Fibroblast of villous mesenchyme (primary cell): ENCODE measurements at places on chromosomes 13 and 19. TPM values are rescaled to one million over a fixed set of nuclear protein-coding genes. Genes with fewer than 3 reads are reported as not detected.

The NLRP4 gene
- not detected in 2 replicates for total RNA-seq

The PLIN4 gene
- total RNA-seq: 0.32 and 0.43 TPM in 2 replicates

The ERICH6B gene
- not detected in 2 replicates for total RNA-seq

The ZNF723 gene
- total RNA-seq: not detected in 2 replicates

The TNFSF13B gene
- 0.64 and 2.6 TPM in 2 replicates for total RNA-seq

The RDH8 gene
- not detected in 2 replicates for total RNA-seq

The SIGLECL1 gene
- not detected in 2 replicates for total RNA-seq

The MAP4K1 gene
- total RNA-seq: 0.32 TPM in 1 of 2 replicates, not detected in the other

- DNase-seq: no peak
Measured at GRCh38 chr13:42028113-42028799, 20.2 kb upstream of the DGKH start.

- DNase-seq: no peak
Measured at GRCh38 chr13:21338156-21338555, 120.9 kb downstream of the ZDHHC20 start.

DNA sequence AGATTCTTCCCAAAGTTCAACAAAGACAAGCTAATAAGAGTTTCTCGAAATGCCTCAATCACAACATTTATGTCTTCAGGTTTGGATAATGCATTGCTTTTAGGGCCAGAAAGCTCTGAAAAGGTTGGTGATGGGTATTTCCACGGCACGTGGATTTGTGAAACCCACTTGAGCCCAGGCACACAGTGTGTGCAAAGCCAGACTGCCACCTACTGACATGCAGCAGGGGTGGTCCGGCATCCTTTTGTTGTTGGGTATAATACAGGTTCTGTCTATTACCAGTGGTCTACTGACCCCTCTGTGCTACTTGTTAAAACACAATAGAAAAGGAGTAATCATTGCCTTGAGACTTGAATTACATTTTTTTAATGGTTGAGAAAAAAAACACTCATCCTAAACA, 225.6 kb downstream of the RAP2A start:
- DNase-seq: peak; percentile 33

- no peak for DNase-seq
Measured at GRCh38 chr19:54673222-54673621, 10.4 kb downstream of the LILRB4 start.

GRCh38 chr13:106496072-106496997, 39.1 kb downstream of the EFNB2 start:
- no peak for DNase-seq

GRCh38 chr13:51978796-51979556, 32.3 kb downstream of the ATP7B start:
- no peak for DNase-seq

- no peak for DNase-seq
Measured at GRCh38 chr13:41434831-41435520, 22.4 kb upstream of the RGCC start.

DNA sequence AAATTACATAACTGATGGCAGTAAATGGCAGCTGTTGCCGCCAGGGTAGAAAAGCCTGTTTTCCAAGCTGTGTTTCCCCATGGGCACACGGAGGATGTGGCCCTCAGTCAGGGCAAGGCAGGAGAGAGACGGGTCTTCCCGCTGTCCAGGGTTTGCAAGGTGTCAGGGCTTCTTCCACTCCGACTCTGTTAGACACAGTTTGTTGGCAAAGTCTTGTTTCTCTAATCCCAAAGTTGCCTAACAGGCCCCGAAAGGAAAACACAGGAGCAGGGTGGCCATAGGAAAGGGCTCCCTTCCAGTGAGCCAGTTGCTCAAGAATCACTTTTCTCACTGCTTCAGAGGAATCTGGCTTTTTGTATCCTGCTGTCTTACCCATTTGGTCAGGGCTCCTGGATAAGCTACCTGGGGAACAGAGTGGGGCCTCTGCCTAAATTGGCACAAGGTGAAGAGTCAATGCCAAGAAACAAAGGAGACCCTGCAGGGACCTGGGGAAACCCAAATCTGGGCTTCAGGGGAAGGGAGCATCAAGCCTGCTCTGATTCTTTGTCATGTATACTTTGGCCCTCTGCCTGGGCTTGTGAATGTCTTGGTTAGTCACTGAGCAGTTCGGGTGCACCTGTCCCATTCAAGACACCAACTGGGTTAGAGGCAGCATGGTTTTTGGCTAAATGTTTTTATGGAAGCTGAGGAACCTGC, 29.0 kb upstream of the CXCL17 start:
- DNase-seq: peak; percentile 19

DNA sequence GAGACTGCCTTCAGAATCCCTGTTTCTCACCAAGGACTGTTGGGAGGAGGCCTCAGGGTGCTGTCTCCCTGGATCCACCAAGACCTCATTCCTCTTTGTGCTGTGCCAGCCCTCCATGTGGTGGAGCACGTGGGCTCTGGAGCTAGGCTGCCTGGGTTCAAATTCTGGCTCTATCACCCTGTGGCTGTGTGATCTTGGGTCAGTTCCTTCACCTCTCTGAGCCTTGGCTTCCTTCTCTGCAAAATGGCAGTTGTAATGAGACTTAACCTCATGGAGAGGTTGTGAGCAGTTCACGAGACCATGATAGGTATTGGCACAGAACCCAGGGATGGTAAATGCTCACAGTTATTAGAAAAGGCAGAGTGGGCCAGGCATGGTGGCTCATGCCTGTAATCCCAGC, 6.4 kb downstream of the PNMA8C start:
- no peak for DNase-seq

GRCh38 chr19:49932731-49933131, 3.4 kb upstream of the NUP62 start:
- DNase-seq: no peak

GRCh38 chr19:21608571-21608970, 103.2 kb downstream of the ZNF429 start:
- DNase-seq: no peak
